SW 1271 (cell line): ENCODE measurements at places on chromosomes 5 and 9.
A peak's percentile ranks its signal among the peaks of the same experiment; 100 is the strongest.

GRCh38 chr5:173915310-173916014 lies 27.3 kb downstream of the CPEB4 start:
- no peak for DNase-seq

- DNase-seq: no peak
These were observed 24.8 kb upstream of the LOX start for GRCh38 chr5:122102825-122103224.

- no peak for DNase-seq
These were observed 47.1 kb downstream of the SEMA5A start for GRCh38 chr5:9498541-9499497.

- DNase-seq: no peak
These were observed 144.3 kb upstream of the MTAP start for GRCh38 chr9:21657966-21658667.

DNA sequence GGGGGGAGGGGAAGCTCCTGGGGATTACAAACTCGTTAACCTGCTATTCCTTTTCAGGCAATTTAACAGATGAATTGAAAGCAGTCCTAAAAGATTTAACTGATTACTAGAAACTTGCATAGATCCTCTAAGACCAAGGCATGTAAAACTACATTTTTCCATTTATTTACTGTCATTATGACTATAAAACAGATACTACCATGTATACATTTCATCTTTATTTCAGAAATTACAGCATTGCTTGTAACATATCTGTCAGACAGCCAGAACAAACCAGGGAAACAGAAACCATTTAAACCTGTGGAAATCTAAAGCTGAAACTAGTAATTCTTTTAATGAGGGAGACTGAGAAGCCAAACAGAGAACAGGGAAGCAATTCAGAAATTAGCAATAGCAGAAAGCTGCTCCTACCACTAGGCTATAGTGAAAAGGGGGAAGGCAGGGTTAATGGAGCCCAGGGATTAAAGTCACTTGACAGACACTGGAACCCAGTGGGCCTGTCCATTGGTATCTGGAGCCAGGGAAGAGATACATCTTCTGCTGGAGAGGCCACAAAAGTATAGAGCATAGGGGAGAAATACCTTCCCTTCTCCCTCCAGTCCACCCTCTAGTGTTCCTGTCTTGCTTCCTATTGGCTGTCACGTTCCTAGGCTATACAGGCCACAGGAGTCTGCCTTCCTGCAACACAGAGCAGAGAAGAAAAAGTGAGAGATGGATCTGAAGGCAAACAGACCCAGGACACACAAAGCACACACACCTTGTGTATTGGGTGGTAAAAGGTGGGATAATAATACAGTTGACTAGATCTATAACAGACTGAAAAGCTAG lies 33.8 kb downstream of the PDCD1LG2 start:
- no peak for DNase-seq

- no peak for DNase-seq
These were observed 63.5 kb downstream of the MRPS27 start for GRCh38 chr5:72256536-72256935.

DNA sequence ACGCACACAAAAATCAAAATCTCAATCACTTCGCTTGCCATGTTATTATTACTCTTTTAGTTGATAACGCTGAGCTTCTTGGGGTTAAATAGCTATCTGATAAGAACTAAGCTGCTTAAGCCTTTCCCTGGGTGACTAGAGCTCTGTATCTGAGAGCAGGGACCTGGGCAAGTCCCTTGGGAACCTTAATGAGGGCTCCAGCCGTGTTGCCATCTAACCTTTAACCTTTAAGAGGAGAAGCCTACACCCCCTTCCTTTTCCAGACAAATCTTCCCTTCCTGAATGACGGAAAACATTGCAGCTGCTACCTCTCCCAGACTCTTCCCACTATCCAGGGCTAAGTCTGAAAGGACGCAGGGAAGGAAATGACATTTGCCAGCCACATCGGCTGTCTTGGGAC lies 216.5 kb upstream of the RAI14 start:
- DNase-seq: no peak

- no peak for DNase-seq
These were observed 84.0 kb downstream of the MARCHF11 start for GRCh38 chr5:16095612-16096011.

DNA sequence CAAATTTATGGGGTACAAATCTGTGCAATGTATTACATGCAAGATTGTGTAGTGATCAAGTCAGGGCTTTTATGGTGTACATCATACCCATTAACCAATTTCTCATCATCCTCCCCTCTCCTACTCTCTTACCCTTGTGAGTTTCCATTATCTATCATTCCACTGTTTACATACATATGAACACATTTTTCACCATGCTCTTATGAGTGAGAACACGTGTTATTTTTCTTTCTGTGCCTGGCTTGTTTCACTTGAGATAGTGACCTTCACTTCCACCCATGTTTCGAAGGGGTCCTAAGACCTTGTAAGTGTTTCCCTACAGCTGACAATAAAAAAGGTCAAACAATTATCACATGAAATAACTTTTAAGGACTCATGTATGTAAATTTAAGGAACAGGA lies 281.7 kb upstream of the CD180 start:
- DNase-seq: no peak

GRCh38 chr9:18124760-18125159 lies 349.2 kb upstream of the ADAMTSL1 start:
- no peak for DNase-seq

- DNase-seq: no peak
These were observed 21.2 kb downstream of the TXNDC8 start for GRCh38 chr9:110316261-110317075.

- DNase-seq: no peak
These were observed 145.8 kb downstream of the AOPEP start for GRCh38 chr9:94872083-94872833.

DNA sequence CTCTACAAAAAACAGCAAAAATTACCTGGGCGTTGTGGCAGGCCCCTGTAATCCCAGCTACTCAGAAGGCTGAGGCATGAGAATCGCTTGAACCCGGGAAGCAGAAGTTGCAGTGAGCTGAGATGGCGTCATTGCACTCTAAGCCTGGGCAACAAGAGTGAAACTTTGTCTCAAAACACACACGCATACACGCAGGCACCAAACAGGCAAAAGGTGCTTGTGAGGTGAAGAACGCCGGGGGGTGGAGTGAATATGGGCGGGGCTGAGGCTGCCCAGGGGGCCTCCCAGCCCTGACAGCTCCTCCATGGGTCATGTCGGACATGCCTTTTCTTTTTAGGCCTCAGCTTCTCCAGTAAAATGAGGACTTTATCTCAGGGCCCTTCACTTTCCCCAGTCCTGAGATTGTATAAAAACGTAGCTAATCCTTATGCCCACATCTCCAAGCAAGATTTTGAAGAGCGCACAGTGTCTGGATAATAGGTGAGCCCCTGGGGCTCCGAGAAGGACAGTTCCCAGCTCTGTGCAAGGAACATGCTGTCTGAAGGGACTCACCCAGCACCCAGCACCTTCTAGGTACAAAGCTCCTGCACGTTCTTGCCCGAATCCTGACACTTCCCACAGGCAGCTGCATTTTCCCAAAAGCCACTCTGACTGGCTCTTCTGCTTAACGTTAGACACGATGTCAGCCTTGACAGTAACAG lies 168.3 kb downstream of the COL23A1 start:
- DNase-seq: no peak

GRCh38 chr5:78377056-78377717 lies 16.8 kb downstream of the SCAMP1 start:
- DNase-seq: no peak

DNA sequence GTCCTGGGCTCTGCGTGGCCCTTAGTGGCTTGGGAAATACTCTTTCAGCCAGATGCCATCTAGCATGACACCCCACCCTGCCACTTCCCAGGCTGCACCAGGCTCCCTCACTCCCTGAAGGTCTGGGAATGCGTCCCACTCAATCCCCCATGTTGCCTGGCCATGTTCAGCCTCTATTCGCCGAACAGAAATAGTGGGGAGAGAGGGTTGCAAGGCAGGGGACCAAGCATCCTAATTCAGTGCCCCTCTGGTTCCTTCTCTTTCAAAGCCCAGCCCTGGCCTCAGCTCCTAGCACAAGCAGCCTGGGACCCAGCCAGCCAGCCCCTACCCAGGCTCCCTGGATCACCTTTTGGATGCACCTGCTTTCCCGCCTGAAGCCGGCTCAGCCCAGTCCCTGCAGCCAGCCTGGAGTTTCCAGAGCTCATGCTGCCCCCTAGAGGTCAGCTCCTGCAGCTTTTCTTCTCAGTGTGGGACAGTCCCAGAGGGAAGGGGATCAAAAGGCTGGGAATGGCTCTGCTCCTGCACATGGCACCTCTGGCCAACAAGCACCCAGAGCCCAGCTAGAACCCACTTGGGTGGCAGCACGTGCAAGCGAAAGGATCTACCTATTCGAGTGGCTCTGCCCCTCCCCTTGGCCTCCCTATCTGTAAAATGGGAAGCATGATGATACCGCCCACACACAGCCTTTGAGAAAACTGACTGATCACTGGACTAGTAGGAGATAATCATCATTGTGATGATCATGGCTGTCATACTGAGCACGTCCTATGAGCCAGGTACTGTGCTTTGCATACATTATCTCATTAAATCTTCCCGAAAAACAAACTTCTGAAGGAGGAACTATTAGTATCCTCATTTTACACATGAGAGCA lies 48.7 kb upstream of the C5orf58 start:
- DNase-seq: no peak

GRCh38 chr5:8958602-8959001 lies 587.3 kb downstream of the SEMA5A start:
- DNase-seq: no peak

DNA sequence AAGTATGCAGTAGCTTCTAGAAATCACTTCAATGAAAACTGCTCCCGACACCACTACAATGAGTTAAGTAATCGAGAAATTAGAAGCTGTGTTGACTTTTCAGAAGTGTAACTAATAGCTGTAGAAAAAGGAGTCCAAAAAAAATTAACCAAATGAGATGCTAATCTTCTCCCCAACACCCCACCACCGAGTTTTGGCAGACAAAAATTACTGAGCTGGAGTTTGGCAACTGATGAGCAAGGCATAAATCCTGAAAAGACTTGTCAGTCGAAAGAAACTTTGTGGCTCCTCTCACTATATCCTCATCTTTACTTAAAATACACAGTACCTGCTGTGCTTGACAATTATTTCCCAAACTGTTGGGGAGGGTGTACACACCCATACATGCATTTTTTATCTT lies 191.9 kb downstream of the EBF1 start:
- DNase-seq: no peak

DNA sequence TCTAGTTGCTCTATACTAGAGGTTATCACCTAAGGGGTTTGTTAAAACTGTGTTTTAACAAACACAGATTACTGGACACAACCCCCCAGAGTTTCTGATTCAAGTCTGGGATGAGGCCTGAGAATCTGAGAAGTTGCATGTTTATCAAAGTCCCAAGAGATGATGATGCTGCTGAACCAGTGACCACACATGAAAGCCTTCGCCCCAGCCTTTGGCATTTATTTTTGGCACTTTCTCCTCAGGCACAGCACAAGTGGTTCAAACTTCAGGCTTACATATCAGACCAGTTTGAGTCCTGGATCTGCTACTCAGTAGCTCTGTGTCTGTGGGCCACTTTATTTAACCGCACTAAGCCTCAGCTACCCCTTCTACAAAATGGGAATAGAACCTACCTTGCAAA lies 407.2 kb upstream of the PIK3R1 start:
- DNase-seq: no peak

GRCh38 chr9:28155671-28156070 lies 582.4 kb upstream of the C9orf72 start:
- DNase-seq: no peak

- no peak for DNase-seq
These were observed 169.2 kb upstream of the MAP1B start for GRCh38 chr5:71937921-71938698.

- DNase-seq: no peak
These were observed 96.6 kb downstream of the UBAP2 start for GRCh38 chr9:33952066-33952465.

DNA sequence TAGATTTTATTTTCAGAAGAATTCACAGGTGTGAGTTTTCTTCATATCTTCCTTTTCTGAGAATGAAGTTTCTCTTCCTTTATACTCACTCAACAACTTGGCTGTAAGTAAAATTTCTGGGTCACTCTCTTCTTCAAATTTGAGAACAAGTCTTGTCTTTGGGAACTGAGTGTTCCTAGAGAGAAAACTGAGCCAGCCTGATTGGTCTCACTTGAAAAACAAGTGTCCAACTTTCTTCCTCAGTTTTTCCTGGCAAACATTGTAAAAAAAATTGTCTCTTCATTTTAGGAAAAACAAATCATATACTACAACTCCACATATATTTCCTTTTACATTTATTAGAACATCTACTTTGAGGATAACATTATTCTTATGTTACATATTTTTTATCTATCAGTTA lies 156.1 kb upstream of the GHR start:
- no peak for DNase-seq

GRCh38 chr9:72280913-72281500 lies 84.0 kb downstream of the ZFAND5 start:
- no peak for DNase-seq

DNA sequence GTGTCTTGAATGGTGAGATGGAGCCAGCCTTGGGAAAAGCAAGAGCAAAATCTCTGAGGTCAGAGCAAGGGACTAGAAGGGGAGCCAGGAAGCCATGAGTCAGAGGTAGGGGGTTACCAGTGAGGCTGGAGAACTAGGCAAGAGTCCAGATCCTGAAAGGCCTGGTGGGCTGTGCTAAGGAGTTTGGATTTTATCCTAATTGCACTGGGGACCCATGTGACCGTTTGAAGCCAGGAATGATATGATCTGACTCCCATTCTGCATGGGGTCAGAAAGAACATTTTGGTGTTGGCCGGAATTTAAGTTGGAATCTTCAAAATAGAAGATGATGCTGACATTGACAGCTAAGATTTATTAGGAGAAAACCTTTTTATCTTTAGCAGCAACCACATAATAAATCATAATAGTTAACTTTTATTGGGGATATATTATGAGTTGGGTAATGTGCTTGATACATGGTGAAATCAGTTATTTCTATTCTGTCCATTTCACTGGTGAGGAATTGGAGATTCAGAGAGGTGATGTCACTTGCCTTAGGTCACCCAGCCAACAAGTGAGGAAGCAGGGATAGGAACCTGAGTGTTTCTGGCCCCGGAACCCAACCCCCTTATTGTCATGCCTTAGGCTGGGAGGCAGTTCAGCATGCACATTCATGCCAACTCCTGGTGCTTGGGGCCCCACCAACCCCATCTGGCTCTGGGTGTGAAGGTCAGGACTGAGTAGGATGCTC lies 61.5 kb upstream of the RARS1 start:
- no peak for DNase-seq

DNA sequence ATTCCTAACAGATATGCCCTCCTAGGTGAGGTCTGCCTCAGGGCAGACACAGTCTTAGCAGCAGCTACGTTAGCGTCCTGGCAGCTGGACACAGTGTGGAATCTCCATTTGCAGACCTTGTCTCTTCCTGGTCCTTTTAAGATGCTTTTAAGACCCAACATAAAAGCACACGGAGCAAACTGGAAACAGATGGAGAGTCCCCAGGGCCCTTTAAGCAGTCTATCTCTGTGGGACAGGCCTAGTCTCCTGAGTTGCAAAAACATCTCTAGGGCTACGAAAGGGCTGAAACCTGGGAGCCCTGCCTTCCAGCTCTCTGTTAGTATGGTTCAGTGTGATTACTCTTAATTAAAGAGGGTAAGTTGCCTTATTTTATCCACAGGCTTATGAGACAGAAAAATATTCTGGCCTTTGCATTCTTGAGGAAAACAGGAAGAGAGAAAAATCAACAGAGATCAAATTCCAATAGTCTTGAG lies 66.0 kb upstream of the GNA14 start:
- DNase-seq: peak; percentile 24

GRCh38 chr9:85971731-85972130 lies 30.8 kb downstream of the NAA35 start:
- DNase-seq: no peak
